ENCODE measurements at places on chromosomes 12 and 14.

- DNase-seq: no peak
These were observed 34.3 kb upstream of the TXNRD1 start for GRCh38 chr12:104181313-104181712.

DNA sequence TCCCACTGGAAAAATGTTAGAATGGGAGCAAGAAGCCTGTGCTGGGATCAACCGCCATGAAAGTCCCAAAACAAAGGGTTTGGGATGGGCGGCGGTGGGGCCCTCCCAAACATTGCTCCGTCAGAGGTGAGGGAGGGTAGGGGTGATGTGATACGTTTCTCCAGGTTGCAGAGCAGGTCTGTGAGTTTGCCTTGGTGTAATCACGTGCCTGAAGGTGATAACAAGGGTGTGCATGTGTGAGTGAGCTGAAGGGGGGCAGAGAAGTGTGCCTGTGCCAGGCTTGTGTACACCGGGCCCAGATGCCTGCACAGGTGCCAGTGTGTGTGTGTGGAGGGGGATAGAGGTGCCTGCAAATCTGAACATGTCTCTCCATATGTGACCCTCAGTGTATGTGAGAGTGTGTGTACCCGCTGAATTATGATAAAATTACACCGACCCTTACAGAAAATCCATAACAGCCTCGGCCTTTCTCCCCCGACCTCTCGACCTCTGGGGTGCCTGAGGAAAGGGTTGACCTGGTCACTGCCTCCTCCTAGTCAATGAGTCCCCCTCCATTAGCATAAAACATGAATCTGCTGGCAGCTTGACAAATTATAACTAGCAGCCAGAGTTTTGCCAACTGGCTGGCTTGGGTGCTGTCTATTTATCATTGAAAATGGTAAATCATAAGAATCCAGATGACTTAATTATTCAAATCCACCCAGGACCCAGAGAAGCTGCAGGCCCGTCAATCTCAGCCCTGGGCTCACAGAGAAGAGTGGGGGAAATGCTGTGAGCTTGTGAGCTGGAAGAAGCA lies 55.6 kb downstream of the SMUG1 start:
- no peak for DNase-seq

GRCh38 chr12:123987022-123987421 lies 14.0 kb downstream of the ZNF664 start:
- DNase-seq: no peak

DNA sequence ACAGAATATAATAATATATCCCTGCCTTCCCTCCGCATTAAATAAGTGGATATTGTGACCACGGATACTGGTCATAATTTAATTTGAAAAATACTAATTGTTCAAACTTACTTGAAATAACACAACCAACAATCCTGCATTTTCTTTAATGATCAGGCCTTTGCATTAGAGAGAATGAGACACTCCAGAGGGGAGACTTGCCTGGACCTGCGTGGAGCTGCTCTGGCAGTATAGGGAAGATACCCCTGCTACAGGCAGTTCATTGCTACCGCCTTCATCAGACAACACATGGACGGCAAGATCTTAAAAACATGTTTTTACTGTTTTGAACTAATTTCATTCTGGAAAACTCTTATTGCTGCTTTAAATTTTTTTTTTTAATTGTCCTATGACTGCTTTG lies 211.0 kb upstream of the FAR2 start:
- no peak for DNase-seq

DNA sequence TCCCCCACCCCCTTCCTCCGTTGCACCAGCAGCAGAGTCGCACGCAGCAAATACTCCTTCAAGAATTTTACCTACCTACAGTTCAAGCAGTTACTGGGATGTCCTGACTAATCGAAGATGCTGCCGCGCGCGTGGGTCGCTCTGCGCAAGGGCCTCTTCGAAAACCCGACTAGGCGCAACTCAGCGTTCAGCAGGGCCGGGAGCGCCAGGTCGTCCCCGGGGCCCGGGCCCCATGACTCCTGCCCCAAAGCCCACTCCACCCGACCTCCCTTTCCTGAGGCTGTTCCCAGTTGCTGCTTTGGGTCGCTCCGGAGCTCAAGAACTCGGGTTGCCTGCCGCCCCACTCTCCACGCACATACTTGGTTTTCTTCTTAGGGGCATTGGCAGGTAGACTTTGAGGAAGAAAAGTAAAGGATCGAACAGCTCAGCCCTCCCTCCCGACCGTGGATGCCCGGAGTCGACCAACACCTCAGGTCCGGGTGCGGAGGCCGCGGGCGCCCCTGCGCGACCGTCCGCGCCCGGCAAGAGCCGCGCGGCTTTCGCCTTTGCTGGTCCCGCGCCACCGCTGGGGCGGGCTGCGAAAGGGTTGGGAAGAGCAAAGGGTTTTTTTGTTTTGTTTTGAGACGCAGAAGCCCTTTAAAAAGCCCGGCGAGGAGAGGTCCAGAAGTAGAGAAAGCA lies 1.9 kb downstream of the BMP4 start:
- DNase-seq: no peak

DNA sequence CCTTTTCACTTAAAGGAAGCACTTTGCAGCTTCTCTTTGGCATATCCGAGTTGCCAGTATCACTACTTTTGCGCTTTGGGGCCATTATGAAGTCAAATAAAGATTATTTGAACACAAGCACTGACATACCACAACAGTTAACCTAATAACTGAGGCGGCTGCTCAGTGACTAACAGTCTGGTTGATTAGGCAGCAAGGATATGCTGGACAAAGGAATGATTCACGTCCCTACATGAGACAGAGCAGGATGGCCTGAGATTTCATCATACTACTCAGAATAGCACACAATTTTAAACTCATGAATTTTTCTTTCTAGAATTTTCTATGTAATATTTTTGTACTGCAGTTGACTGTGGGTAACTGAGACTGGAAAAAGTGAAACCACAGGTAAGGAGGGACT lies 56.9 kb upstream of the E2F7 start:
- peak; percentile 69 for DNase-seq

GRCh38 chr12:57008178-57008577 lies 1.8 kb upstream of the ZBTB39 start:
- peak; percentile 54 for DNase-seq

GRCh38 chr14:46051796-46052195 lies 599.8 kb downstream of the RPL10L start:
- no peak for DNase-seq

DNA sequence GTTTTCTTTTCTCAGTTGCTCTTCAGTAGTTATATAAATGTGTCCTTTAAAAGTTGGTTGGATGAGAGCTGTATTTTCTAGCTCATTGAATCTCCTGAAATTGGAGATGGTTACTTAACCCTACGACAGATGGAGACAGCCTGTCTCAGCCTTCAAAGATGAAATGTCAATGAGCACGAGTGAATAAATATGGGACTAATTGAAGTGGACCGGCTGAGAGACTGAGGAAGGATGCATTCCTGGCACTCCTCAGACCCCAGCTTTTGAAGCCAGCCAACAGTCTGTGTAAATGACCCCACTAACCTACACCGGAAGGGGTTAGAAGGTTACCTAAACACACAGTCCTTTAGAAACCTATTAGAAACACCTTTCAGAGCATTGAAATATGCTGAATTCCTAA lies 46.6 kb downstream of the PDZRN4 start:
- DNase-seq: no peak

GRCh38 chr12:93108985-93109384 lies 179.9 kb upstream of the EEA1 start:
- DNase-seq: no peak

DNA sequence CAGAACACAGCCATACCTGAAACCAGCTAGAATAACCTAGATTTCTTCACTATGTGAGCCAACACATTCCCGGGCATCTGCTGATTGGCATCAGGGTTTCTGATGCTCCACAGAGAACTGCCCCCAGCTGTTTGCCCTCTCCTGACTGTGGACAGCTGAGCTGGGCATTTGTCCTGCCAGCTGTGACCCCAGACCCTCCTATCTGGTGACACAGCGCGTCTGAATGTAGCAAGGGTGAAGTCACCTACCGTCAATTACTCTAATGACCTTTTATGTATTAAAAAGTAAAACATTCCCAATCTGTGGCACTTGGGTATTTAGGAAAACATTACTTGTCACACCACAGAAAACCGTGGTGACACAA lies 29.7 kb upstream of the SFSWAP start:
- no peak for DNase-seq

- no peak for DNase-seq
These were observed 84.8 kb downstream of the SMOC1 start for GRCh38 chr14:69963966-69964365.

DNA sequence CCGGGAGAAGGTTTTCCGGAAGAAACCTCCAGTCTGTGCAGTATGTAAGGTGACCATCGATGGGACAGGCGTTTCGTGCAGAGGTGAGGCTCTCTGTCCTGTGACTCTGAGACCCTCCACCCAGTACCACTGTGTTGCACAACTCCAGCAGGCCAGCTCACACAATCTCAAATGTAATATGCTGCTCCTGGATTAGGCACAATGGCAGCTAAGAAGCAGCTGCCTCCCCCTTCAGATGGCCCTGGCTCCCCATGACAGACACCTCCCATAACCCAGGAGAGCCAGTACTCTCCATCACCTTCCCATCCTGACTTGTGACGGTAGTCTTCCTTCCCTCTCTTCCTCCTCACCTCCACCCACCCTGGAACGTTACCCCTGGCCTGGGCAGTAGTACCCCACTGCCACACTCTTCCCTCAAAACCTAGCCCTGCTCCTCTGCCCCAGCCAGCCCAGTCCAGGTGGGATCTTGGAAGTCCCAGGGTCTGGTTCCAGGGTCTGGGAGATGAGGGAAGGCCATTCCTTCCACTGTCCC lies 2.1 kb downstream of the TNS2 start:
- no peak for DNase-seq

- no peak for DNase-seq
These were observed 250.6 kb downstream of the RGS6 start for GRCh38 chr14:72182708-72183432.

DNA sequence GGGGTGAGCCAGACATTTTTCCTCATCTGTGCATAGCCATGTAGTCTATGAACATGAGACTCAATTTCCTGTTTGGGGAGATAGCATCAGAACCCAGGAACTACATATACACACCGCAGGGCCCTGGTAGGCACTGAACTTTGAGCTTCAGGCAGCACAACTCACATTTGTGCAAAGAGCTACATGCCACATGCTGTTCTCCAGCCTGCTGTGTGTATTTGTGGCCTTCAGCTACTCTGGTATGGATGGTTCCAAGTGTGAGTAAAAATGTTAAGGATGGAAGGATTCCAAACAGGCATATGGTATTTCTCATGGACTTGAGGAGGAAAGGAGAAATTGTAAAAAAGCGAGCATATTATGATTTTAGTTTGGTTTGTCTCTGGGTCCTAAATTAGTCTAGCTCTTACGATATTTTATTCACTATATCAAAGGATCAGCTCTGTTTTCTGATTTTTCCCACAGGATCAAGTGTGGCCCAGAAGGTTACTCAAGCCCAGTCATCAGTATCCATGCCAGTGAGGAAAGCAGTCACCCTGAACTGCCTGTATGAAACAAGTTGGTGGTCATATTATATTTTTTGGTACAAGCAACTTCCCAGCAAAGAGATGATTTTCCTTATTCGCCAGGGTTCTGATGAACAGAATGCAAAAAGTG lies 422.4 kb upstream of the OR4E1 start:
- DNase-seq: no peak

GRCh38 chr12:94762259-94762942 lies 112.0 kb upstream of the TMCC3 start:
- DNase-seq: peak; percentile 12

DNA sequence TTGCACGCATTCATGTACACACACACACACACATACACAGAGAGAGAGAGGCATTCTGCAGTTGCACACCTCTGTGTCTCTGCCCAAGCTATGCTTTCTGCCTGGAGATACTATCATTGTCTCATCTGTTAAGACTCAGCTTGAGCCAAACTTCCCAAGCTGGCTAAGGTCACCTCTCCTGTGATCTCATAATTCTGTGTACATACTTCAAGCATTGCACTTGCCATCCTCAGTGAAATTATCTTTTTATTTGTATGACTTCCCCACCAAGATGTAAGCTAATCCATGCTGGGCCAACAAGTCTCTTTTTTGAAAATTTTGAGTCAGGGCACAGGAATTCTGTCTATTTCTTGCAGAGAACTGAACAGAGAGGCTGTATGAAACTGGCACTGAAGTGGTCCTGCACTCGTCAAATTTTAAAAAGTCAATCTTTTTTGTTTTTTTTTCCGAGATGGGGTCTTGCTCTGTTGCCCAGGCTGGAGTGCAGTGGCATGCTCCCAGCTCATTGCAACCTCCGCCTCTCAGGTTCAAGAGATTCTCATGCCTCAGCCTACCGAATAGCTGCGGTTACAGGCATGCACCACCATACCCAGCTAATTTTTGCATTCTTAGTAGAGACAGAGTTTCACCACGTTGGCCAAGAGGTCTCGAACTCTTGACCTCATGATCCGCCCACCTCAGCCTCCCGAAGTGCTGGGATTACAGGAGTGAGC lies 44.3 kb downstream of the TMTC1 start:
- no peak for DNase-seq

DNA sequence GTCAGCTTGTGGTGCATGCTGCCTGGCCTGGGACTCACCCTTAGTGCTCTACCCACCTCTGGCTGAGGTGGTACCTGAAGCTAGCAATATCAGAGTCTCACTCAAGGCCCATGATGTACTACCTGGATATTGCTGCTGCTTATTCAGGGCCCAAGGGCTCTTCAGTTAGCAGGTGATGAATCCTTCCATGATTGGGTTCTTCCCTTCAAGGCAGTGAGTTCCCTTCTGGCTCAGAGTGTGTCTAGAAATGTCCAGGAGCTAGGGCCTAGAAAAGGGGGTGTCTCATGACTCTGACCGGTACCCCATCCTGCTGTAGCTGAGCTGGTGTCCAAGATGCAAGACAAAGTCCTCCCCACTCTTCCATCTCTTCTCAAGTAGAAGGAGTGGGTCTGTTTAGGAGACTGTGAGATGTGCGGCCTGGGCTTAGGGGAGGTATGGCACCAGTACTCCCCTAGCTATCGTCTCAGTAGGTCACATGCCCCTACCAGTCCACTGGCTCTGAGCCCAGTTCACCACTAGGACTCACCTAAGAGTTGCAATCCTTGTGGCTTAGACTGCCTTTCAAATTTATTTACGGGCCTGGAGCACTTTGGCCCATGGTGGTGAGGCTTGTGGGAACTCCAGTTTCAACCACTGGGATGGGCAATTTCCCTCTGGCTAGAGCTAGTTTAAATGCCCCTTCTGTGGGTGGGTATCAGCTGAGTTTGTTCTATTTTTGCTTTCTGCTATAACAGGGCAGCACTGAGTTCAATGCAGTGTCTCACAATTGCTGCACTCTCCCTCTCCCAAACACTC lies 12.2 kb downstream of the PRORP start:
- no peak for DNase-seq

DNA sequence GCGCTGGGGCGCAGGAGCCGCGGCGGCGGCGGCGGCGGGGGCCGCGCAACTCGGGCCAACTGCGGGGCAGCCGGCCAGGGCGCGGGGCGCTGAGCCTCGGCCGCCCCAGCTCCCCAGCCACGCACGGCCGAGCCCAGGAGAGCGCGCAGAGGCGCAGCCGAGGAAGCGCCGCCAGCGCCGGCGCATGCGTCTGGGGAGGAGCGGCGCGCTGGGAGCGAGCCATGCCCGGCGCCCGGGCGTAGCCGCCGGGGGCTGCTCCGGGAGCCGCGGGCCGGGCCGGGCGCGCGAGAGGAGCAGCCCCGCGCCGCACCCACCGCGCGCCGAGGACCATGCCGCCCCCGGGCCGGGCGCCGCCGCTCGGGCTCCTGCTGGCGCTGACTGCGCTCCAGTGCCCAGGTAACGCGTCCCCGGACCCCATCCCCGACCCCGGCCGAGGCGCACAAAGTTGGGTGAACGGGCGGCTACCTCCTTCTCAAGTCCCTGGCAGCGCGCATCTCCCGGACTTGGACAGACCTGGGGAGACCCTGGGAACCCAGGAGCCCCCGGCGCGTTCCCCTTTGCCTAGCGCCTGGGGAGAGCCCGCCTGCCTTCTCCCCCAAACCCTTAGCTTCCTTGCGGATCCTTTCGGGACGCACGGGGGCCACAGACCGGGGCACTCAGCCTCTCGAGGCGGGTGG lies 121.4 kb downstream of the AACS start:
- no peak for DNase-seq

Data from Panc1 (cell line).